Common myeloid progenitor, CD34-positive (primary cell): ENCODE measurements at places on chromosomes 6 and 20.
A peak's percentile ranks its signal among the peaks of the same experiment; 100 is the strongest.

DNA sequence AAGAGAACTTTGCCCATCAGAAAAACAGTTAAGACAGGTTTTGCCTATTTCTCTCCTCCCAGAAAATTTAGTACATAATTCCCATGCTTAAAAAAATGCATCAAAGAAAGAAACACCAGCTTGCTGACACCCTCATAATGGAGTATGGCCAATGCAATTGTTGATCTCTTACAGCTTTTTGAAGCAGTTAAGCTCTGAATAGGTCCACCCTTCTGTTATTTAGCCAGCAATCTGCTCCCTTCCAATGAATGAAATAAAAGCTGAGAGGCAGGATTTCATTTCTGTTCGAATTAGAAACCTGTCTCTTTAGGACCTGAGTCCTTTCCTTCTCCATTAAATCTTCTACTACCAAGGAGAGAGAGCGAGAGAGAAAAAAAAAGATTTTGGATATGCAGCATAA is 288.7 kb downstream of the RNF144B start:
- no peak for DNase-seq

- peak; percentile 38 for DNase-seq
These were observed 37.8 kb downstream of the ELOVL5 start for GRCh38 chr6:53310771-53311585.

GRCh38 chr6:105382958-105383357 is 19.9 kb downstream of the PREP start:
- no peak for DNase-seq

DNA sequence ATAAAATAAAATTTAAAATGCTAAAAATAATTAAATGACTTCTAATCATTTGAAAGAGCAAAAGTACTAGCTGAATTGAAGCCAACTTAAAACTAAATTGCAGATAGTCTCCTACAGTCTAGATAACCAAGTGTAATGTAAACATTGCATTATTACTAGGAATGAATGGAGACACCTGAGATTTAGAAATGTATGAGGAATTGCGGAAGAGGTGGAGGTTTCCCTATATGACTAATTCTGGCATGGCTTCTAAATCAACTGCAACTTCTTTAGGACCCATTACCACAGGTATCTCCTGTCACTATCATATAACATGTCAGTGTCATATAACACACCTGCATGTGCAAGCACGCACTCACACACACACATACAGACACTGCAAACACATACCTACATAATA is 13.2 kb upstream of the GPR6 start:
- DNase-seq: no peak

DNA sequence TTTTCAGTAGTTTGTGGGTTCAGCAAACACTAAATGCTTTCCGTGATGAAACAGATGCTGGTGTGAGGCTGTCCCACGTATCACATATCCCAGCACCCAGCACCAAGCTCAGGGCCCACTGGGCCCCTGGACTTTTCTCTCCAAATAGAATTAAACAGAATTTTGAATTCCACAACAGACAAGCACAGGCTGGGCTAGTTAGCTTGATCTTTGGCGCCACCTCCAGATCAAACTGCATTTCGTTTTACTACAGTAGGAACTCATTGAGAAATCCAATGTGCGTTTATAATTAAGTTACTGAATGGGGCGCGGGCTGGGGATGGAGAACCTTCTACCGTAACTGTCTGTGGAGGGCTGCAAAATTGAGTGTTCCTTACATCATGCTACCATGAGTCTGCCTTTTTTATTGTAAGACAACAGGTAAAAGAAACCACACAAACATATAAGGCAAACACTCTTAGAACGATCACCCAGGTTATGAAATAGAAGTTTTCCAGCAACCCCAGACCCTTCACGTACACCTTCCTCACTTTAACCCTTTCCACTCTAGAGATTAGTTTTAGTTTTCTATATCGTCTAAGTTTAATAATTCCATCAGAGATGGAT is 107.8 kb downstream of the ZFP64 start:
- peak; percentile 84 for DNase-seq

DNA sequence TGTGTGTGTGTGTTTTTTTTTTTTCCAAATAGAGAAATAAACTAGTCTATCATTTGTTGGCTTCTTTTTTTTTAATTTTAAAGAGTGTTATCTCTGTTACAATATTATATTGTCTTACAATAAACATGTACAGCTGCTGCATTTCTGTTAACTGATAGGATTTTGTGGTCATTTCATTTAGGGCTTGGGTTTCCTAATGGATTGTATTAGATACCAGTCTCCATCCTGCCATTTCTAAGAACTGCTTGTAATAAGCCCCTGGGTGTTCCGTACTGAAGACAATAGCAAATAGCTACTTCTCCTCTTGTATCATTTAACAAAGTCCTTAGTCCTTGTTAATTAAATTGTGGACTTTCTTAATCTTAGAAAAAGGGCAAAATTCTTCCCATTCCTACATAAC is 45.7 kb downstream of the SOBP start:
- DNase-seq: no peak

- no peak for DNase-seq
These were observed 74.4 kb downstream of the ITCH start for GRCh38 chr20:34437330-34437986.

DNA sequence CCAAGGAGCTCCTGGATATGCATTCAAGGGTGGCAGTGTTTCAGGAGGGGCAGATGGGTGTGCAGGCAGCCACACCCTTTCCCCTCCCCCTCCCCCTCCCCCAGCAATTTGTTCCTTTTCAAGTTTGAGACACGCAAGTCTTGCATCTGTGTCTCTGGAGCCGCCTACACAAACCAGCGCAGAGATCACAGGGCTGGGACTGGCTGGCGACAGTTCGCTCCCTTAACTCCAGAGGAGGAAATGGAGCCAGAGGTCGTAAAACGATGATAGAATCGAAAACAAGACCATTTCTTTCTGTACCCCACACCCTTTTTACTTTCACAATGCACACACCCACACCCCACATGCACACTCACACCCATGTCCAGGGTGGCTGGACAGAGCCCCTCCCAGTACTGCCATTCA is 163.1 kb downstream of the LY86 start:
- no peak for DNase-seq

DNA sequence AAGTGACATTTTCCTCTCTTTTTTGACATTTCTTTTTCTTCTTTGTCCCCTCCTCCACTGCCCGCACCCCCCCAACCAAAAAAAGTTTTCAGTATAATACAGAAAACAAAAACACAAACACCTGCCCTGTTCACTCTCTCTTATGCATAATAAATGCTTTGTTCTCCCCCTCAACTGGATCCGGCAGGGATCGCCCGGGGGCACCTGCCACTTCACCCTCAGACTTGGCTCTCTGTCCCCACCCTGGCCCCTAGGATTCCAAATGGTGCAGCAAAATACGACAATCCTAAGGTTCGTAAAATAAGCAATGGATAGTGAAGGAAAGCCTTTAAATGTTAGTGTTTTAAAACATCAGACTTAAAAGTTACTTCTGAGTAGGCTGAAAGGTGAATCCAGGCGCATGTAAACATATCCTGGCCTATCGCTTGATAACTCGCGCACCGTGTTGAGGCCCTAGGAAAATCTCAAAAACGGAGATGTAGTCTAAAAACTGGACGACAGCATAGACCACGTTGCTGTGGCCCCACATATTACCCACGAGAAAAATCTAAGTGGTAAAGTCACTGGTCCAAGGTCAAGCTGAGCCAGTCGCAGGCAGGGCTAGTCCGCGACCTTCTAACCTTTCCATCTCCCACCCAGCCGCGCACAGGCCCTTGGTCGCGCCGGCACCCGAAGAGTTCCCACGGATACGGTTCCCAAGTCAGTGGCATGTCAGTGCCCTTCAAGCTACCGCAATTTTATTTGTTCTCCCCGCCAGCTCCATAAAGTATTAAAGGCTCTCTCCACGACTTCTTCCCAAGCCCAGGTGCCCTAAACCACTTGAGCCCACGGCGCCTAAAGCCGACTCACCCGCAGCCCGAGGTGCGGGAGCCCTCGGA is 130.8 kb downstream of the OGFRL1 start:
- no peak for DNase-seq

DNA sequence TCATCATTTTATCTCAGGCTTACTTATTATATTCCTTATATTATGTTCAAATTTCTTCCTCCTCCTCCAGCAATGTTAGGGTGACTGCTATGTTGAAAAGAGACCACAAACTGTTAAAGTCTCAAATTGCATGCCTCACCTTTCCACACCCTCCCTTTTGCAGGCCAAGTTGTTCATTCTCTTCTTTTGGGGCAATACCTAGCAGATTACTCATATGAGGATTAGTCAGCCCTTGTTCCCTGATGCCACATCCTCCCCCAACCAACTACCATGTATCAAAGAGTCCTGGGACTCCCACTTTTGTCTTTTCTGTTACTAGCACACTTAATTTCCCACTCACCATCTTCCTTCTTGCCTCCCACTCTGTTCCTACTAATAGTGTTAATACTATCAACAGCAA is 434.7 kb downstream of the BCKDHB start:
- no peak for DNase-seq

DNA sequence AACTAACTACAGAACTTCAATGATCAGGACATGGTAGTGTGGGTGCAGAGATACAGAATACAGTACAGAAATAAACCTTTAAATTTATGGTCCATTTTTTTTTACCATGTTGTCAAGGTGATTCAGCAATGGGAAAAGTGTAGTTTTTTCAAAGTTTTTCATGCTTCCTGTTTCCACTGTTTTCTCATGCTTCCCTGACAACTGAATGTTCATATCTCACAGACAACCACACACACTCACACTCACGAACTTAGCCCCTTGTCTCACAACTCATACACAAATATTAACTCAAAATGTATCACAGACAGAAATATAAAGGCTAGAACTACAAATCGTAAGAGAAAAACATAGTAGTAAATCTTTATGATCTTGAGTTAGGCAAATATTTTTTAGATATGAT is 232.6 kb upstream of the CDYL start:
- peak; percentile 34 for DNase-seq

DNA sequence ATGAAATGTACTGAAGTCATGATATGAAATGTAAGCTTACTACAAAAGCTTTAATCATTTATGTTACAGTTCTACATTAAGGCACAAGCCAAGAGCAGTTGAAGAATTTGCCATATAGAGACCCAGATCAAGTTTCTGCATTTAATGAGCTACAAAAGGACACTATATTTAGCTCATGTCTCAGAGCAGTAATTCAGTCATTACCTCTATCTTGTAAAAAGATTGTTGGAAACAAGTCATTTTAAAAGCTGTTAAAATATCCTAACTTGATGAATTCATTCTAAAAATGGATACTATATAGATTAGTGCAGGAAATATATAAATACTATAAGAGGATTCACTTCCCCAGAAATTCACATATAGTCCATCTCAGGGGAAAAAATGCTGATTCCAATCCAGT is 45.2 kb upstream of the RIPPLY2 start:
- no peak for DNase-seq

- no peak for DNase-seq
These were observed 201.0 kb downstream of the LRFN2 start for GRCh38 chr6:40386200-40386599.

DNA sequence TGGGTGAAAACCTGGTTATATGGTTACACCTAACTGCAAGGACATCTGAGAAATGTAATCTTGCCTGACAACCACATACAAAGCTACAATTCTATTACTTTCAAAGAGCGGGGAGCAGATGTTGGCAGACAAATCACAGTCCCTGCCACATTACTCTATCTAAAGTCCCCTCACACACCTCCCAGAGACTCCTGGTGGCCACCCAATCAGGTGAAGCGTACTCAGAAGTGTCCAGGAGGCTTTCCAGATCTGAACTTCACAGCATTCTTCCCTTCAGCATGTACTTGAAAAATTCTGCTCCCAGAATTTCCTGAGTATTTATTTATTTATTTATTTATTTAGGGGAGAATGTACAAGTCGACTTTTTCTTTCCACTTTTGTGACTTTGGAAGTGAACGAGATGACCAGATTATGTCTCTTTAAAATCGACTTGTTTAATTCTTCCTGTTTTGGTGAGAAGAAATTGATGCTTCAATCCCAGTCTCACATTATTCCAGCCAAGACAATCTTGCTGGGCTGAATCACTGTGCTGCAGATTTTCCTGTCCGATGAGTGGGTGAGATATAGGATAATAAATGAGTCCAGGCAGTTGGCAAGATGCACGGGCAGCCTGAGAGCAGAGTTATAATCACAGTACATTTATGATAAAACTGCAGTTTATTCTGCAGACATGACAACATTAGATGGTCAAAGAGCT is 46.9 kb upstream of the POPDC3 start:
- DNase-seq: no peak

- DNase-seq: no peak
These were observed 732.2 kb downstream of the CBLN4 start for GRCh38 chr20:55273149-55273548.

- no peak for DNase-seq
These were observed at the start of gene UNC93A for GRCh38 chr6:167290786-167291622. TSS of gene UNC93A (plus strand) at chr6:167291315. CDS start at chr6:167291490, 175 bp downstream.

DNA sequence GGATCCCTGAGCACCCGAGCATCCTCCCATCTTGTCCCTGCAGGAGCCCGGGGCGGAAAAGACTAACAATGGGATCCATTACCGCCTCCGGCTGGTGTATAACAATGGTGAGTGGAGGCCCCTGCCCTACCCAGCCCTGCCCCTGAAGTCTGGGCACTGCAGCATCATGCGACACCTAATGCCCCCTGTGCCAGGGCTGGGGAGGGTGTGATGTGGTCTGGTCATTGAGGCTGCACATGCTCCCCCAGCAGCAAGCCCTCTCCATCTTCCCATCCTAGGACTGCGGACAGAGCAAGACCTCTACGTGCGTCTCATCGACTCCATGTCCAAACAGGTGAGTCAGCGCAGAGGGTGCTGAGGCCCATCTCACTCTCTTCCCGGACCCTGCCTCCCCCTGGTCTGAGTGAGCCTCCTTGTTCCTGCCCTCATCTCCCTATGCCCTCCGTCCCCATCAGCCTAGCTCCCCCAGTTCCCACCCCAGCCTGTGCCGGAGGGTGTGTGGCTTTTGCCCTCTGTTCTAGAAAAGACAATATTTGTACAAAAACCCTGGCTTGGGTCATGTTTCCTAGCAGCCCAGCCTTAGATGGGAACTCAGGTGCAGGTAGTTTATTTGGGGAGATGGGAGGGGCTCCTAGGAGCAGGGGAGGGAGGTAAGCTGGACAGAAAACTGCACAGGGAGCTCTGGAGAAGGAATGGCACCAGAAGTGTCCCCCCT is 13.5 kb downstream of the EBF4 start:
- no peak for DNase-seq

GRCh38 chr6:111779031-111779430 is 94.2 kb downstream of the FYN start:
- DNase-seq: no peak

DNA sequence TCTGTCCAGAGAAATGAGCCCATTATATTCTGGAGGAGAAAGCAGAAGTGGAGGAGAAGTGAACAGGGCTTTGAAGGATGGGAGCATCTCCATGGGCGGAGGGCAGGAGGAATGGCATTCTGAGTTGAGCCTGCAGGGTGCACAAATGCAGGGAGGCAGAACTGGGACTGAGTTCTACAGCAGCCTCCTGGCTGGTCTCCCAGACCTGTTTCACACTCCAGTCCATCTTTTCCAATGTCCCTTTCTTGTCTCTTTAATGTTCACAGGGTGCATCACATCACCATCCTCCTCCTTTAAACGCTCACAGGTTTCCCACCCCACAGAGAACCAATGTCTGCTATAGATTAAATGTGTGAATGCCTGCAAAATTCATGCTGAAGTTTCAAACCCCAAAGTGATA is 302.9 kb downstream of the PTPRT start:
- no peak for DNase-seq
